Mammary epithelial cell (primary cell): ENCODE measurements at places on chromosomes 2 and 18. TPM values are rescaled to one million over a fixed set of nuclear protein-coding genes. Genes with fewer than 3 reads are reported as not detected.

DNA sequence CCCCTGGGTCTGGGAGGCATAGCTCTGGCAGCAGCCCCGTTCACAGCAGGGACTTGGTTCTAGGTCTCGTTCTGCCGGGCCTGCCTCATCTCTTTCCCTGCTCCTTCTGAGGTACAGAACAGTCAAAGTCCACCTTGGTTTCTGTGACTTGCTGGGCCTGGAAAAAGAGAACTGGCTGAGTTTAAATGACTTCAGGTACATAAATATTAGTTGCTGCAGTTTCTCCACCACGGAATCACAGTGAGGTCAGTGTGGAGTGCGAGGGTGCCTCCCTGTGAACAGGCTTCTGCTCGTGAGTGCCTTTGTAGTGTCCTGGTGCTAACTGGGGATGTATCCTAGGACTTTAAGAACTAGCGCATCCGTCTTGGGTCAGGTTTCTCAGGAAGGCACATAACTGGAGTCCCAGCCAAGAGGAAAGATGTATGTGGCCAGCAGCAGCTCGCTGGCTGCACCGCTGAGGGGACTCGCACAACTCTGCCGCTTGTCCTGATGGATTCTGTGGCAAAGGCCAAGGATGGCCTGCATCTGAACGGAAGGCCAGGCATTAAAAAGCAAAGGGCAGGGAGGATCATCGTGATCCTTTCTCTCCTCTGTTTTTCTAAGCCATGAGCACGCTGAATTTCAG lies 188.6 kb downstream of the SH3RF3 start:
- DNase-seq: no peak

DNA sequence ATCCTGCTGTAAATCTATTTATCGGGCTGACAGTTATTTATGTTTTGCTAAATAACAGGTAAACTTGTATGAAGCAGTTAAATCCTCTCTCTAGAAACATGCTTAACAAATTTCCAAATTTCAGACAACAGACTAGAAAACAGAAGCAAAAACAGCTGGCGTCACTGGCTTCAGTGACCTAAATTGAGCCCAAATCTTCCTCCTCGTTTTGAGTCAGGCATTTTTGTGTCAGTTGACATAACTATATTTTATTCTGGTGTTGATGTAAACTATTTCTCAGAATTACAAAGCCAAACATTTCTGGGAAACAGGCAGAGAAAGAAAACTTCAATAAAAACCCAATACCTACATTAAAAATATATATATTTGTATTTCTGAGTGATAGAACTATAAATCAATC lies 21.7 kb downstream of the RBMS1 start:
- DNase-seq: no peak

DNA sequence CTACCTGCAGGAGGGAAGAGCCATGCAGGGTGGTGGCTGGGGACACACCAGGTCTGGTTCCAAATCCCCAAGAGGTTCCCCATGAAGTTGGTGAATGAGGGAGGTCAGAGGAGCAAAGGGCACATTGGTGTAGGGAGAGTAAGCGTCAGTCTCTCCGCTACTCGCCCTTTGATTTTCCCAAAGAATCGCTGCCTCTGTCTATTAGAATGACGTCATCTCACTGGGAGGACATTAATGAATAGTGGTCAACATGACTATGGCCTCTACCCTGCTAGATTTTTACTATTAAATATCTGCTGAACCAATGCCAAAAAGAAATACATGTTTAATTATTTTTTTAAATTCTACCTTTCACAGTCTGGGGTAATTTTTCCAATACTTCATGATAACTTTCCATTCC lies 109.6 kb upstream of the SNTG2 start:
- DNase-seq: no peak

GRCh38 chr2:16002144-16002543 lies 61.8 kb downstream of the MYCN start:
- DNase-seq: no peak

- DNase-seq: no peak
Observed at GRCh38 chr2:218003281-218003944, 618 bp upstream of the TNS1 start.

DNA sequence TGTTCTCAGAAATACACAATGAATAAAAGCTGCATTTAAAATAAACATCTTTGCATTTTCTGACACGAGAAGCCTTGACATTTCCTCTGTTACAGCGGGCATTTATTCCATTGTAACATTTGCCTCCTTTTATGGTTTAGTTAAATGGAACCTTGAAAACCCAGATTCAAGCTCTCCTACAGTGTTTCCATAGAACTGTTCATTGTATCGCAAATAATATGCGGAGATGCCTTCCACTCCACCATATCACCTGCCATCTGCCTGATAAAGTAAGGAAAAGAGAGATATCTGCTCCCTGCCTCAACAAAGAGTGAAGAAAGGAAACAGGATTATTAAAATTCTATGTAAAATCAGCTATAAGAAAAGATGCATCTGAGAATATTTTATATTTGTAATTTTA lies 69.8 kb downstream of the CDH19 start:
- no peak for DNase-seq

The ALPP gene
- not detected for total RNA-seq

DNA sequence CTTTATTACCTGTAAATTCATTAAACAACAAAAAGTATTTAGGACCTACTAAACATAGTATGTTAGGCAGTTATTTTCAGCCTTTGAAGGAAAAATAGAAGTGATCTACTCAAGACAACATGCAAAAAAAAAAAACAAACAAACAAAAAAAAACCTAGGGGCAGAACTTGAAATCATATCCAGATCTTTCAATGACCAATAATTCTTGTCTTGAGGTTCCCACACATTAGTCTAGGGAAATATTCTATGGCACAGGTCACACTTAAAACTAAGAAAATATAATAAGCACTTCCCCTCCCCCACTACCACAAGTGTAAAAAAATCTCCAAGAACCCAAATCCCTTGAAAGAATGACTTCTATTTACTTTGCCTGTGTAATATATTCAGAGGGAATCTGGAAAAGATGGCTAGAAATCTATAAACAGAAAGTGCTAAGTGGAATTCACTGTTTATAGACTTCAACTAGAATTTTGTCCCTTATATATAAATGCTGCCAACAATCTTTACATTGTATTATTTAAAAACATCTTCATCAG lies 3.5 kb downstream of the PELI1 start:
- DNase-seq: no peak

- no peak for DNase-seq
Observed at GRCh38 chr18:5309888-5310470, 14.5 kb upstream of the ZBTB14 start.

- no peak for DNase-seq
Observed at GRCh38 chr2:15181092-15181745, 379.9 kb downstream of the NBAS start.

DNA sequence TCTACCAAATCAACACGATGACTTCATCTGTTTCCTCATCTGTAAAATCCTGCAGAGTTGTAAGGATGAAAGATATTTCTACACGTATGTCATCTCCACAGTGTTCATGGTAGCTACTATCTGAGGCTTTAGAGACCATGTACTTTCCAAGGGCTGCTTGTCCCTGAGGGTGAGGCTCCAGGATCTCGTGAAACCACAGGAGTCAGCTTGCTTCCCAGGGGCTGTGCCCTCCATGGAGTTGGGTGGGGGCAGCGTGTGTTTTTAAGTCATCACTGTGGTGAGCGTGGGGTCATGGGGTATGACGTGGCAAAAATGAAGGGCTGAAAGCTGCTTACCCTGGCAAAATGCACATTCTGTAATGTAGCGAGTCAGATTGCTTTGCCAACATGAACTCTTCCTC lies 81.6 kb downstream of the ASAP2 start:
- DNase-seq: peak; percentile 95

DNA sequence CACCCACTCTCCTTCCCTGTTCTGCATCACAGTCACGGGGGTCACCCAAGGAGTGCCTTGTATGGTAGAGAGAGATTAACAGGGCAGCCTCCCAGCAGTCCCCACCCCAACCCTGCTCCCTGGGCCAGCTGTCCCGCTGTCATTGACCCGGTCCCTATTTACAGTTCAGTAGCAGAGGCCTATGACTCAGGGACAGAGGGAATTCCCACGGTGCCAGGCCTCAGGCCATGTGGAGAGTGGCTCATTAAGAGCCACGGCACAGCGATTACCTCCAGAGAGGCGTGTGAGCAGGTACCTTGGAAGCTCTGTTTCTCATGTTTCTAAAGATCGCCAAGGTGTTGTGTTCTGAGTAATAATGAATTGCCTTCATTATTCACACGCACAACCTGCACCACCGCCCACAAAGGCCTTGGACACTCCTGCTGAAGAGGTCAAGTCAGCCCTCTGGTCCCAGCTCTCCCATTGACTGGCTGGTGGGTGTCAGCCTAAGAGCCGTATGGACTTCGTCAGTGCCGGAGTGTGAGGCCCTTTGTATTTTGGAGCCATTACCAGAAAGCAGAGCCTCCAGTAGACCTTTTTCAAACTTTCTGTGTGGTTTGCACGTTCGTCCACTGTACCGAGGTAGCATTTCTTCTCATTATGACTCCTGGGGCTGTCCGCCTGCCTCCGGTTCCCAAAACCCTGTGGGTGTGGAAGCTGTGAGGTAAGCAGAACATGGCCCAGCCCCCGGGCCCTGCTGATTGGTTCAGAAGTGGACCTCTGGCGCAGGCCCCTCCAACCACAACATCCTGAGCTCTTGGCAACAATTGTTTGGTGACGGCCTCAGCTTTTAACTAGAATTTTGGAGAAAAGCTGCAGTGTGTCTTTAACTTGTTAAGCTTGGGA lies 47.0 kb downstream of the SERTAD2 start:
- DNase-seq: peak; percentile 57

DNA sequence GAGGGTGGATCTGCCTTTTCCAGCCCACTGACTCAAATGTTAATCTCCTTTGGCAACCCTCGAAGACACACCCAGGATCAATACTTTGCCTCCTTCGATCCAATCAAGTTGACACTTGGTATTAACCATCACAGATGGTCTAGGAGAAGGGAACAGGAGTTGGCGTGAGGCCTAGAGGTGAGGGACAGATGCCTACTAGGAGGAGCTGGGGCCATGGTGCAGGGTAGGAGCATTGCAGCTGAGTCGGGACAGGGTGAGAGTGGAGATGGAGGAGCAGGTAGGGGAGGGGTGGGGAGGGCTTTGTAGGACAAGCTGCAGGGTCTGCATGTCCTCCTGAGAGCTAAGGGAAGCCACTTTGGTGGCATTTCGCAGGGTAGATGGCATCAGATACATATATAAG lies 140.0 kb downstream of the VAPA start:
- DNase-seq: no peak

DNA sequence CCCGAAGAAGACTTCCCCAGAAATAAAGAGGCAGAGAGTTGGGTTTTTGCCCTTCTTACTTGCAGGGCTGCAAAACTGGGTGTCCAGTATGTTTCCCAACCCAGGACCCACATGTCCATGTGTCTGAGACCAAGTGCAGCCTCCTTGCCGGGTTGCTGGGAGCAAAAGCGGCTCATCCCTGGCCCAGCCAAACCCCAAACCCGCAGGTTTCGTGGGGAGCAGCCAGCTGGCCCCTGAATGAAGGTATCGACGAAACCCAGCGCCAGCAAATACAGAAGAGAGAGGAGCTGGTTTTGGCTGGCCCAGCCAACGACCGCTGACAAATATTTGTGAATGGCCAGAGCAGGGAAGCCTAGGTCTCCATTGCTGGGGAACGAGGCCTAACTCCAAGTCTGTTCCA lies 197.1 kb downstream of the SMAD7 start:
- DNase-seq: no peak

The ABHD1 gene
- not detected in 2 replicates for total RNA-seq

- peak; percentile 81 for DNase-seq
Observed at GRCh38 chr2:140502951-140503630, 1627.7 kb downstream of the LRP1B start.

The IGFBP5 gene
- 0.07 and 0.13 TPM in 2 replicates for total RNA-seq
